Lower lobe of right lung (tissue), 2 donors: ENCODE measurements at places on chromosomes 16 and 17. TPM values are rescaled to one million over a fixed set of nuclear protein-coding genes. Genes with fewer than 3 reads are reported as not detected.

The SLFN14 gene
- total RNA-seq = 0.59 TPM

The PGS1 gene
- 90.9 TPM for total RNA-seq

The PPP1R27 gene
- not detected for total RNA-seq

The LGALS9C gene
- total RNA-seq = 0.47 TPM

The GPR142 gene
- total RNA-seq = not detected

The CNP gene
- 46.3 TPM for total RNA-seq

The ITGAD gene
- total RNA-seq = 0.62 TPM

The B4GALNT2 gene
- 0.15 TPM for total RNA-seq

The RTN4RL1 gene
- total RNA-seq = 5.8 TPM

The SLC13A2 gene
- not detected for total RNA-seq

The AXIN1 gene
- 22.4 TPM for total RNA-seq

The NPTX1 gene
- total RNA-seq = 2.1 TPM
